ENCODE measurements at places on chromosomes 3 and 15.
A peak's percentile ranks its signal among the peaks of the same experiment; 100 is the strongest.

DNA sequence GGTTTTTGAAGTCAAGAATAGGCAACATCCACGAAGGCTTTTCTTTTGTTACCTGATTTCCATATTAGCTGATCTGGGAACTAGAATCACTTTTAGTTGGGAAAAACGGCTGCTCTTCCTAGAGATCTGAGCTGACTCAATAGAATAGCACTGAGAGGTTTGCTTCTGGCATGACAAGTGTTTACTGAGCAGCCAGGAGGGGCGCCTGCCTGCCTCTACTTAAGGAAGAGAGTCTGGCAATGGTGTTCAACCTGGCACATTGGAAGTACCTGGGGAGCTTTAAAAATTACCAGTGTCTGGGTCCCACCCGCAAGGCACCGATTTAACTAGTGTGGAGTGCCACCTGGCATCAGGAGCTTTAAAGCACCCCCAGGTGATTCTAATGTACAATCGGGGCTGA, 34.4 kb downstream of the FAM43A start:
- no peak for DNase-seq

DNA sequence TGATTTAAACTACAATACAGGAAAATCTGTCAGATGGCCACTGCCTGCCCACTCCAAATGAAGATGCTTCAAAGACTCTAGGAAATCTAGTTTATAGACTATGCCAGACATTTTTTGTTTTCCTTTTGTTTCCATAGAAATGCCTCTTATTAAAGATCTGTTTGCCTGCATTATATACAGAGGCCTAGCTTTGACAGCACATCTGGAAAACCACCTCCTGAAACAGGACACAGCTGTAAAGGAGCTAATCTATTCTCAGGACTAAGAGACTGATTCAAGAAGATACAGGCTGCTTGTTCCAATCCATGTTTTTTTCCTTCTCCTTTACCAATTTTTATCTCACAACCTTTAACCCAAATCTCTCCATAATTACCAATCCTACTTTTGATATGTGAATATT, 75.3 kb upstream of the STRIT1 start:
- no peak for DNase-seq

DNA sequence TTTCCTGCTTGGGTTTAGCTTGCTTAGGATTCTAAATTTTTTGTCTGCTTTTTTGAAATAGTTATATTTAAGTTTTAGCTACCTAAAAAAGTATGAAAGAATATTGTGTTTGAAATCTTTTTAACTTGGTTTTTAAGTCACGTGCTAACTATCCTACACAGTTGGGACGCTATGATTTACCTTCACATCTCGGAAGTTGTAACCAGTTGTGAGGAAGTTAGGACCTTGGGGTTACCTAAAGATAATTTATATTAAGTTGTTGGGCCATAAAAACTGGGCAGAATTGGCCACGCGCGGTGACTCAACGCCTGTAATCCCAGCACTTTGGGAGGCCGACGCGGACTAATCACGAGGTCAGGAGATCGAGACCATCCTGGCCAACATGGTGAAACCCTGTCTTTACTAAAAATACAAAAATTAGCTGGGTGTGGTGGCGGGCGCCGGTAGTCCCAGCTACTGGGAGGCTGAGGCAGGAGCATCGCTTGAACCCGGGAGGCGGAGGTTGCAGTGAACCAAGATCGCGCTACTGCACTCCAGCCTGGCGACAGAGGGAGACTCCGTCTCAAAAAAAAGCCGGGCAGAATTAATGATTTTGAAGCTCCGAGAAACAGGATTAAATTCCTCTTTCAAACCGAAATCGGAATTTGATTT, 1.0 kb downstream of the ZFAND6 start:
- DNase-seq: no peak

- DNase-seq: no peak
Observed at GRCh38 chr15:69979783-69980182, 117.9 kb downstream of the TLE3 start.

GRCh38 chr15:35311615-35312014, 226.5 kb upstream of the NANOGP8 start:
- DNase-seq: no peak

GRCh38 chr15:70799667-70800450, 36.5 kb upstream of the UACA start:
- no peak for DNase-seq

GRCh38 chr15:74191798-74192197, 10.8 kb downstream of the STRA6 start:
- no peak for DNase-seq

GRCh38 chr3:23567917-23568316, 237.8 kb upstream of the UBE2E1 start:
- no peak for DNase-seq

GRCh38 chr3:157098823-157099185, 61.1 kb downstream of the CCNL1 start:
- no peak for DNase-seq

GRCh38 chr15:77731067-77731466, 98.4 kb upstream of the LINGO1 start:
- no peak for DNase-seq

DNA sequence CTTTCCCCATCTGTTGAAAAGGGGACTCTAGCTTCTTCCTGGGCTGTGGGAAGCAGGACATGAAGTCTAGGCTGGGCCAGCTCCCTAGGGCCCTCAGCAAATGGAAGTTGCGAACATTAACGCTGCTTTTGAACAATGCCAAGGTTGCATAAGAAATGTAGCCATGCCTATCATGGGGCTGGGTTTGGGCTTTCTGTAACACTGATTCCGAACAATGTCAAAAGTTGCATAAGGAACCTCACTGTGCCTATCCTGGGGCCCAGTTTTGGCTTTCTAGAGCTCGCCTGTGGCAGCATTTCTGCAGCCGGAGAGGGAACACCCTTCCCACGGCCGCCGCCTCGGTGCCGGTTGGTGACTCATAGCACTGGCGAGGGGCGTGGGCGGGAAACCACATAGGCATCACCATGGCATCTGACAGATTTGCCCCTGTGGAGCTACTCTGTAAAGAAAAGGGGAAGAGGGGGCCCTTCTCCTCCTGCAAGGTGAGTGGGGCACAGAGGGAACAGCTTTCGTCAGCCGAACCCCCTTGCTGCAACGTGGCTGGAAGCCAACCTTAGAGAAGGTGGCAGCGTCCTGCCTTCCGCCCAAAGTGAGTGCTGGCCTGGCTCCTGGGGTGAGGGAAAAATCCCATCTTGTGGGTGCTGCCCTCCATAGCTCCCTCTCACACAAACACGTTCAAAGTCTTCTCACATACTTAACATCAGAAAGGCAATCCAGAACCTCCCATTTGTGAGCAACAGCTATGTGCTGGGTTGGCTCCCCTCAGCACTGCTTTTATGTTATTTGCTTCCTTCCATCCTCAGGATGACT, 46.6 kb upstream of the ATP2B2 start:
- DNase-seq: no peak

DNA sequence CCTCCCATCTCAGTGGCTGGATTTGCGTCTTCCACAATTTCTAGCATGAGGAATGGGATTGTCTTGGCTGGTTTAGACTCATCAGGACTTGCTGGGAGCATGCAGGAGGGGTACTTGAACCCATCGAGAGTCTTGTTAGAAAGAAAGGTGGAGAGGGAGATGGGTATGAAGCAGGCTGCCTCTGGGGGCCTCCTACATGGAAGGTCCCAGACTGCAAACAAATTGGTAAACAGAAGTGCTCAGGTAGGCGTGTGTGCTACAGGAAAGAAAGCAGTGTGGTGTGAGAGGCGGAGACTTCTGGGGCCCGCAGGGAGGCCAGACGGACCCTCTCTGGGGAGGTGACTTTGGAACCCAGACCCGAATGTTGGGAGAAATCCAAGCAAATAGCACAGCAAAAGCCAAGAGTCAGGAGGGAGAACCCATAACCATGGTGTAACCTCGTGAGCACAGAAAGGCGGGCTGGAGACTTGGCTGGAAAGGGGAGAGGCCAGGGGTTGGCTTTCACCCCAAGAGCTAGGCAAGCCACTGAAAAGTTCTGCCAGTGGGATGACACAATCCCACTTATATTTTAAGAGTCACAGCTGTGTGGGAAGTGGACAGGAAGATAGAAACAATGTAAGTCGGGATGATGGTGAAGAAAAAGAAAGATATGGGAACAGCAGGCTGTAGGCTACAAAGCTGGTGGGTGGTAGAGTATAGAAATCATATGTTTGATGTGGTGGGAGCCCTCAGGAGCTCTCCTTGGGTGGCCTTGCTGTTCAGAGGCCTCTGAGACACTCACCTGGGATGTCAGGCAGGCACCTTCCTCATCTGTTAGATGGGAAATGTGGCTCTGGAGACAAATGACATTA, 130.1 kb upstream of the PRR20G start:
- no peak for DNase-seq

DNA sequence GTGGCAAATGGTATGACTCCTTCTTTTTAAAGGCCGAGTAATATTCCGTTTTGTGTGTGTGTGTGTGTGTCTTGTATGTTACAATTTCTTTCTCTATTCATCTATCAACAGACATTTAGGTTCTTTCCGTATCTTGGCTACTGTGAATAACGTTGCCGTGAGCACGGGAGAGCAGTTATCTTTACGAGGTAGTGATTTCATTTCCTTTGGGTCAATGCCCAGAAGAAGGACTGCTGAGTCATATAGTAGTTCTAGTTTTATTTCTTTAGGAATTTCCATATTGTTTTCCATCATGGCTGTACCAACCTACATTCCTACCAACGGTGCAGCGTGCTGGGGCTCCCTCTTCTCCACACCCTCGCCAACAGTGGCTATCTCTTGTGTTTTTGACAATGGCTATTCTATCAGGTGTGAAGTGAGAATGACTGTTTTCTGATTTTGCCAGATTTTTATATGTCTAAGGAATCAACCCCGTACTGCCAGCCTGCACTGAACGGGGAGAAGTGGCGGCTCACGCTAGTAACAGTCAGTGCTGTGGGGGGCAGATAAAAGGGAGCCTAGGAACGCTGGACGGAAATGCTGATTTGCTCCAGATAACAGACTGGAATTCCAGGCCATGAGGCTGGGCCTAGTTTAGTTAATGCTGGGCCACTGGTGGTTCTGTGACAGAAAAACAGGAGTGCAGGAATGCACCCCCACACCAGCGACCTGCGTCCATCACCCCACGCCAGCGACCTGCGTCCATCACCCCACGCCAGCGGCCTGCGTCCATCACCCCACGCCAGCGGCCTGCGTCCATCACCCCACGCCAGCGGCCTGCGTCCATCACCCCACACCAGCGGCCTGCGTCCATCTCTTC, 168.1 kb downstream of the XXYLT1 start:
- no peak for DNase-seq

GRCh38 chr3:385151-385550, 188.6 kb downstream of the CHL1 start:
- no peak for DNase-seq

GRCh38 chr15:91634179-91634578, 219.3 kb upstream of the SLCO3A1 start:
- DNase-seq: no peak

DNA sequence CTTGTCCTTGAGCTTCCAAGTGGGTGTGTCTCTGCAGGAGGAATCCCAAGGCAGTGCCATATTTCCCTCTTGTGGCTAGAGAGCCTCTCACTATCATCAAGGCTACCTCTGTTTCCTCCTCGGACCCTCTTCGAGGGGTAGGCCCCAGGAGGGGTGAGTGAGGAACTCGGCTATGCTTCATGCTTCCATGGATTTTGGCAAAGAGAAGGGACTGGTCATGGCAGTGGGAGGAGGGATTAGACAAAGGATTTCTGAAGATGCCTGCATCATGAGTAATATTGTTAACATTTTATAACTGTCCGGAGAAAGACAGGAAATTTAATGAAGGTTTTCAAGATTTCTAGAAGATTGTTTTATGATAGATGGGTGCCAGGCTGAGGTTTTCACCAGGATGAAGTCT, 241.5 kb downstream of the CLSTN2 start:
- DNase-seq: no peak

DNA sequence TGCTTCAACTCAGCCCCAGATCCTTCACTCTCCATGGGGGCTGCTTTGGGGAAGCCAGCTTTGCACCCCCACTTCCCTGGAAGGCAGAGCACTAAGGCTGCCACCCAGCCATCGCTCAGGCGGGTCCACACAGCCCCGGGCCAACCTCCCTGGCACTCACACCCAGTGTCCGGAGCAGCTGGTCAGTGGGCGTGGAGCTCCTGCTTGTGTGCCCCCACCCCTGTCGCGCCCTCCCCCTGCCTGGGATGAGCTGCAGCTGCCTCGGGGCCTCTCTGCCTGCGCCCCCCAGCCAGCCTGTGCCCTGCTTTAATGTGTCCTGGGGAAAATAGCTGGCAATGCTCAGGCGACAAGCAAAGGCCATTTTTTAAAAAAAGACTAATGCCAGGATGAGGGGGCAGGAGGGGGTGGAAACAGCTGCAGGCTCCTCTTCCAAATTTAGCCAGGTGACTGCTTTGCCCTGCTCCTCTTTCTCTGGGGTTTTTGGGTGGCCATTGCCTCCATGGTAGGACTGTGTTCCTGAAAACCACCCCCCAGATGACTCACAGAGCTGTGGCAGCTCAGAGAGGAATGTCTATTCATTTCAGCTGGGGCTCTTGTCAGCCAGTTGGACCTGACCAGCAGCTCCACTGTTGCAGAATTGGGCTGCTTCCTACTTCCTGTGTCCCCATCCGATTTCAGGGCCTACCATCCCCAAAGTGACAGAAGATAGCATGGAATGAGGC, 65.0 kb downstream of the CEMIP start:
- DNase-seq: no peak

GRCh38 chr15:22786868-22787698, 639 bp downstream of the NIPA1 start:
- peak; percentile 45 for DNase-seq

DNA sequence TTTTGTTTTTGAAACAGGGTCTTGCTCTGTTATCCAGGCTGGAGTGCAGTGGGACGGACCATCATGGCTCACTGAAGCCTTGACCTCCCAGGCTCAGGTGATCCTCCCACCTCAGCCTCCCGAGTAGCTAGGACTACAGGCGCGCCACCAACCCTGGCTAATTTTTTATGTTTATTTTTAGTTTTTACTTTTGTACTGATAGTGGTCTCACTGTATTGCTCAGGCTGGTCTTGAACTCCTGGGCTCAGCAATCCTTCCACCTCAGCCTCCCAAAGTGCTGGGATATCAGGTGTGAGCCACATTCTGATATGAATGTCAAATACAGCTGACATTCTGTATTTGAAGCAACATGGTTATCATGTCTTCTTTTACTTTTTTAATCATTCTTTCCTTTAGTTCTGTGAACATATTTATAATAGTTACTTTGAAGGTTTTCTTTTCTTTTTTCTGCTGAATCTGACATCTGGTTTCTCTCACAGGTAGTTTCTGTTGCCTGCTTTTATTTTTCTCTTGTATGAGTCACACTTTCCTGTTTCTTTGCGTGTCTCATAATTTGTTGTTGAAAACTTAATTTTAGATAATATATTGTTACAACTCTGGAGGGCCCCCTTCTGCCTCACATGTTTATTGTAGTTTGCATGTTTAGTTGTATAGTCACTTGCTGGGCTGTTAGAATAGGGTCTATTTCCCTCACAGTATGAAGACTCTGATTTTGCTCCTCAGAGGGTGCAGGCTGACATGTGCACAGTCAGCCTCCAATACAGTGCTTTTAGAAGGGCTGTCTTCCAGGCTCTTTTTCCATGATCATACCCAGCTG, 8.4 kb upstream of the CNTN4 start:
- no peak for DNase-seq

GRCh38 chr15:78209646-78210348, 24.6 kb downstream of the ACSBG1 start:
- DNase-seq: no peak

GRCh38 chr15:22861161-22861560, 22.7 kb downstream of the NIPA2 start:
- no peak for DNase-seq

Measured in hypothalamus (tissue), 51 donors.